Left renal pelvis (tissue), 4 donors: ENCODE measurements at places on chromosomes 4 and X. TPM values are rescaled to one million over a fixed set of nuclear protein-coding genes. Genes with fewer than 3 reads are reported as not detected.

Gene SHROOM3
- 24.2 TPM for polyA plus RNA-seq

GRCh38 chrX:63350465-63350877, 661 bp downstream of the SPIN4 start:
- DNase-seq, result no peak

Gene BST1
- 13.4 TPM for polyA plus RNA-seq

DNA sequence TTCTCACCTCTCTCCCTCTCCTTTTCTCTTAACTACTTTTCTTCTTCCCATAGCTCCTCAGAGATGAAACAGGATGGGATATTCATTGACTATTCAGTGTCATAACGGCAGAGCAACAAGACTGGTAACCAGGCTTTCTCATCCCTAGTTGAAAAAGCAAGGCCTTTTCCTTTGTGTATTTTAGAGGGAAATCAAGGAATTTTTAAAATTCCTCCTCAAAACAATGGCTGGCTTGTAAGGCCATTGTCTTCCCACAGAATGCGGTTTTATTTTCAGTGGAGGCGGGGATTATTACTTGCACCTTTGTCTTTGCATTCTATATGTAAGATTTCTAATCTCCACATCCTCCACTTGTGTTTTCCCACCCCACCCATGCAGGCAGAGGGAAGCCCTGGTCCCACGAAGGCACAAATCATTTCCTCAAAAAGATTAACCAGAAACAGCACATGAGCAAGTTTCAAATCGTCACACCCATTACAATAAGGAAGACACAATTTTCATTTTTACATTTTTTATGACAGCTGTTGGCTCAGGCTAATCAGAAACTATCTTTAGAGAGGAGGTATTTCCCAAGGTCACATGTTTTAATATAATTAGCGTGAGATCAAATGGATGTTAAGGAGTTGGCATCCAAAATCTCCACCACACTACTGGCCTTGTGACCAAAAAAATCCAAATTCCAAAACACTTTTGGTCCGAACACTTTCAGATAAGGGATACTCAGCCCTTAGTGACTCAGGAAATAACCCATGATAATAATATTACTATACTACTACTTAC, 53.0 kb upstream of the KDR start:
- DNase-seq, result no peak

DNA sequence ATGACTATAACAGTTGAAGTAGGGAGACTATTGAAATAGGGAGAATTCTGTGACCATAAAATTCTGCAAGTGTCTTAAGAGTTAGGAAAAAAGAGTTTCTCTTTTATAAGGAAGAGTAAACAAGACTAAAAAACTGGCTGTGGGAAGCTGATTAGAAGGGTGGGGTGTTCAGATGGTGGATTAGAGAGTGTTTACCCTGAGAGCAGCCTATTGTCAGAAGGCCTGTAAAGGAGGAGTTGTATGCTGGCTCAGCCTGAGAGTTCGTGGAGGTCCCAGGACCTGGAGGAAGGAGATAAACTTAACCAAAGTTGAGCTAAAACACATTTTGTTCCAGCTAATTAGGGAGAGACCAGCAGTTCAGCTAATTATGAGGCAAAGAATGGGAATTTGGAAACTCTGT, 629.7 kb downstream of the PCDH7 start:
- no peak for DNase-seq

DNA sequence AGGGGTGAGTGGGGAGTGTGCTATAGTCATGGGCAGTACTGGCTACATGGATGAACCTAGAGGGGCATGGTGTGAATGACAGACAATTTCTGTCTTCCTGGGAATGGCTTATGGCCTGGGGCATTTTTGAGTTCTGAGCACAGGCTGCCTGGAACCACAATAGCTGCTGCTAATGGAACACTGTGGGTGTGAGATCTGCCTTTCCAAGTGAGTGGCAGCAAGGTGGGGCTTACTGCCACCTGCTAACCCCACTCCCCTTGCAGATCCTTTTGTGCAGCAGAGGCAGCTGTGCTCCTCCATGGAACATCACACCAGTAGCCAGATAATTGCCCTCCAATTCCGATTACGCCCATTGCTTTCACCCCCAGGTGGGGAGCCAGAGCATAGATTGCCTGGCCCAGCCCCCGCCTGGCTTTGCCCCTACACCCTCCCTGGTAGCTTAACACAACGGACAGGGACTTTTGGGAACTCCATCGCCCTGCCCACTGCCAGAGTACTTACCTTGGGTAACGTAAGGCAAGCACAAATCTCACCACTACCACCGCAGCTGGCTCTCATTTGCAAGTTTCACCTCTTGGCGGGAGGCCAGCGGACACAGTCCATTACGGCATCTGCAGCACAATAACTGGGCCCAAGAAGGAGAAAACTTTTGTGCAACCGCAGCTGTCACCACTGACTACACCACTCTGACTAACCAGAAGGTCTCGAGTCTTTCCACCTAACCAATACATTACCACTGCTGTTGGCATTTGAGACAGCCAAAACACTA, 421.2 kb upstream of the NWD2 start:
- DNase-seq, result no peak

GRCh38 chrX:72421797-72422196, 116.1 kb upstream of the CITED1 start:
- no peak for DNase-seq

DNA sequence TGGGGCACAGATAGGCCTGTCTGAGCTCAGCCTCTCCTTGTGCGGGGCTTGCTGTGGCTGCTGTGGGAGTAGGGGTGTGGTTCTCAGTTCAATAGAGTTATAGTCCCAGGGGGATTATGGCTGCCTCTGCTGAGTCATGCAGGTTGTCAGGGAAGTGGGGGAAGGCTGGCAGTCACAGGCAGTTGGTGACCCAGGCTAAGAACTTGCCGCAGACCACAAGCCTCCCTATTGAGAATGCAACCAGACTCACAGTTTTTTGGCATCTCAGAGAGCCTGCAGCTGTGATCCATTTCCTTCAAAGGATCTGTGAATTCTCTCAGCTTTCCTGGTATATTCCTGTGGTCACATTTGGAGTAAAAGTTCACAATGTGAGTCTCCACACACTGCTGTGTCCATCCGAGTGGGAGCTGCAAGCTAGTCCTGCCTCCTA, 364.9 kb downstream of the ZNF674 start:
- no peak for DNase-seq

DNA sequence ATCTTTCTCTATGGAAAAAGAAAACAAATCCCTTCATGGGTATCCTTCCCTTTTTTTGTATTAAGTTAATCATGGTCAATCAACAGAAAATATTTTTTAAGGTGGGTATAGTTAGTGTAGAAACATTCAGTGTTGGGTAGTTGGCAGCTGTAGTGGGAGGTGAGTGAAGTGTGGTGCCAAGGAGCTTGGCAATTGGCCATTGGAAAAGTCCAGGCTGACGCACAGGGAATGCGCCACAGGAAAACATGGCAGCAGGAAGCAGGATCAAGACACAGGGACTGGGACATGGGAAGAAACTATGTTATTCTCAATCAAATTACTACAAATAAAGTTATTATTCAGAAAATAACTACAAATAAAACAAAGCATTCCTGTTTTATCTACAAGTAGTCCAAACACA, 20.0 kb downstream of the PALLD start:
- no peak for DNase-seq

GRCh38 chr4:85728464-85728863, 253.5 kb downstream of the ARHGAP24 start:
- DNase-seq, result no peak

- no peak for DNase-seq
Observed at GRCh38 chrX:100700809-100701208, 31.1 kb downstream of the SYTL4 start.

GRCh38 chrX:7983581-7983980, 56.4 kb upstream of the PNPLA4 start:
- DNase-seq, result no peak

DNA sequence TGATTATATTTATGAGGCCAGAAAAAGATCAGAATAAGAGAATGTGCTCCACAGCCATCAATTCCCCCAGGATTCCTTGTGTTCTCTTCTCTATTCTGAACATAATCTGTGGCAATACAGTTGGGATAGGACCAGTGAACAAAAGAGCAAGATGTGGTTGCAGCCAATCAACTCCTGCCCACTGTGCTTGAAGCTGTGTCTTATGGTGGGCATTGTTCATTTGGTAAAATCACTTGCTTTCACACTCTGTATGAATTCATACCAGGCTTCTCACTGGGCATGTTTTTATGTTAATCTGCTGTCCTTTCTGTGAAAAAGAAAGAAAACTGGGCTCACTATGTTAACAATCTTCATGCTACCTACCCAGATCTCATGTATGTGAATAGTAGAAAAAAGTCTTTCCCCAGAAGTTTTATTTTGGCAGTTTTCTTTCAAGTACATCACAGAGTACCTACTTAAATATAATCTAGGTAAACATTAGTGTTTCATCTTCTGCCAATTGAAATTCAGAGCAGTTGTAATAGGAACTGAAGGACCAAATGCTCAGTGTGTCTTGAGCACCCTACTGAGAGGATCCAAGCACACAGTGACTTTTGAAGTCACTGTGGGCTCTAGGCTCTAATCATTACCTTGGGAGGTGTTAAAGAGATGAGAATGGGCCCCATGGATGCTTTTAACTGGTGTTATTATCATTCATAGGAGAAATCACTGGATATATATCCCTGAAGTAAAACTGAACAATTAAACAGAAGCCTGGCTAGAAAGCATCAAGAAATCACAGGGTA, 429.2 kb upstream of the TRAM1L1 start:
- DNase-seq, result no peak

Gene MAGEA12
- polyA plus RNA-seq, result not detected

Gene PNMA6F
- 0.14 TPM for polyA plus RNA-seq

Gene SLC25A14
- 17.6 TPM for polyA plus RNA-seq

GRCh38 chrX:40845331-40845911, 110.1 kb upstream of the MED14 start:
- peak; percentile 39 for DNase-seq

DNA sequence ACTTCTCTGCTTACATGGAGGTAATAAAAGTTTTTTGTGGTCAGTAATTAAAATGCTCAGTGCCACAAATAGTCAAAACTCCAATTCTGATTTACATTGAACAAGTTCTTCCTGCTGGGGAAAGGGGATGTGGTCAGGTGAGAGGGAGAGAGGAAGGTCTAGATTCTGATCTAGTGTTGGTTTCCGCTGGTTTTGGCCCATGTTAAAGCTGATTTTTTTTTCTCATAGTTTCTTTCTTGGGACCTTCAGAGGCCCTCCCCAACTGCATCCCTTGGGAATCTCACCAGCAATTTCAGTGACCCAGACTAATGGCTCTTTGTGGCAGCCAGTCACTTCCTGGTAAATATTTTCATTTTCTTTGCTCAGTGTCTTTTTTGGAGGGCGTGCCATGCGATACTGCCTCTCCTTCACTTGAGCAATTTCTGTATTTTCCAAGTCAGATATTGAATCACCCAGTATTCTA, 332.7 kb downstream of the RAPGEF2 start:
- DNase-seq, result no peak
